ENCODE measurements at places on chromosomes 2 and 18.

- DNase-seq = no peak
Observed at GRCh38 chr2:235576337-235576910, 82.6 kb downstream of the AGAP1 start.

- peak; percentile 63 for DNase-seq
Observed at GRCh38 chr2:54558188-54559005, 102.3 kb downstream of the SPTBN1 start.

DNA sequence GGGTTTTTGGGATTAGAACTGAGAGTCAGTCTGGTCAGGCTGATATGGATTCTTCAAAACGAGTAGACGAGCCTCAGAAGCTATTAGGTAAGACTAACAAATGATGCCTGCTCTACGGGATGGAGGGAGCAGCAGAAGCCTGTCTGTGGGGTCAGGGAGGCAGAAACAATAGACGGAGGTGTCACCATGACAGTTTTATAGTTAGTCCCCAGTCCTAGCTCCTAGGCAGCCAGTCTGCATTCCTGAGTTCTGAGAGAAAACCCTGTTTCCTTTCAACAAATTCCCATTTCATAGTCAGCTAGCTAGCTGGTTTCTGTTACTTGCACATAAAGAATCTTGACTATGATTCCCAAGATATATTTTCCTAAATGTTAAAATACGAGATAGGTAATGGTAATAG, 542.1 kb downstream of the PID1 start:
- DNase-seq = no peak

DNA sequence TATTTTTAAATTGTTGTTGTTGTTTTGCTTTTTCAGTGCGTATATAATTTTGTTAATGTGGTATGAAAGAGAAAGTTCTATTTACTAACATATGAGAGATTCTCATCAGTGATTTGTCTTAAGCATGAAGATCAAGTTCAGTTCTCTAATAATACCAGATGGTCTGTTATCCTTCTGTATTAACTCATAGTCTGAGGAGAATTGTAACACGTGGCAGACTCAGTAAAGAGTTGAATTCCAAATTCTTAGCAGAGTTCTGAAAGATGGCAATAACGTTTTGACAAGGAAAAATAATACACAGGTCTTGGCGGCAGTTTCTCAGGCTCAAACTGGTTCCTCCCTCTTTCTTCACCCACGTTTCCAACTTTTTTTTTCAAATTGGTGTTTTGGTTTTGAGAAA, 17.2 kb upstream of the COL3A1 start:
- DNase-seq = no peak

- peak; percentile 22 for DNase-seq
Observed at GRCh38 chr2:220687231-220687843, 884.8 kb downstream of the EPHA4 start.

- DNase-seq = no peak
Observed at GRCh38 chr18:59623456-59624368, 73.5 kb downstream of the CCBE1 start.

- no peak for DNase-seq
Observed at GRCh38 chr2:105754011-105754410, 9.3 kb downstream of the NCK2 start.

- DNase-seq = no peak
Observed at GRCh38 chr2:237900891-237901831, 41.7 kb downstream of the RAMP1 start.

- DNase-seq = no peak
Observed at GRCh38 chr18:35348001-35348400, 3.8 kb upstream of the ZNF24 start.

GRCh38 chr2:171524018-171524401, 1.7 kb downstream of the CYBRD1 start:
- DNase-seq = no peak

DNA sequence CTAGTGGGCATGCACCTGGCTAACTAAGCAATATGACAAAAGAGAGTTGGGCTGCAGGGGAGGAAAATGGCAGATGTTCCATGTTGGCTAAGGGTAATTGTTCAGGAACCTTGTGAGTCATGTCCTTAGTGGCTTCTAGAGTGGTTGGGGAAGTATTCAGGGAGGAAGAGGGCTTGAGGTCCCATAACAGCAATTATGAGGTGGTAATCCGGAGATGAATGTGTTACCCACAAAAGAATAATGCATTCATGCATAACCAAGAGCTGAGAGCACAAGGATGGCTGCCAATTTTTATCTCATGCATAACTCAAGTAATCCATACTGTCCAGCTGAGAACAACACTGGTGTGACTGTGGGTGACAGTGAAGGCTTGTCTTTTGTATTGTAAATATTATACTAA, 42.9 kb downstream of the TMEFF2 start:
- DNase-seq = no peak

DNA sequence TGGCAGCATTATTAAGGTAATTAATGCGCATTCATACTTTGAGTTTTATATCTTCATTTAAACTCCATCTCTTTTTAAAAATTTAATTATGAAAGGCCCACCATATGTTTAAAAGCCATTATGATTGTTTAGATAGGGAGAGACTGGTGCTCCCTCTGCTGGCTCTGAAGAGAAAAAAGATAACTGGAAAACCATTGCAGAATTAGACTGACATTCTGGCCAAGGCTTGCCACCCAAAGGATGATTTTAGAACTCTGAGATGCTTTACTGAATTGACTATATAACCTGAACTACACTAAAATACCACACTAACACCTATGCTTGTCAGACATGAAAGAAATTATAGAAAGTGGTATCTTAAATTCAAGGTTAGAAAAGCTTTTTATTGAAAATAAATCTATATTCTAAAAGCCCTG, 127.6 kb upstream of the SPOPL start:
- DNase-seq = peak; percentile 12

- no peak for DNase-seq
Observed at GRCh38 chr2:236550290-236550689, 19.3 kb upstream of the ACKR3 start.

- no peak for DNase-seq
Observed at GRCh38 chr2:58006256-58006951, 40.2 kb upstream of the VRK2 start.

DNA sequence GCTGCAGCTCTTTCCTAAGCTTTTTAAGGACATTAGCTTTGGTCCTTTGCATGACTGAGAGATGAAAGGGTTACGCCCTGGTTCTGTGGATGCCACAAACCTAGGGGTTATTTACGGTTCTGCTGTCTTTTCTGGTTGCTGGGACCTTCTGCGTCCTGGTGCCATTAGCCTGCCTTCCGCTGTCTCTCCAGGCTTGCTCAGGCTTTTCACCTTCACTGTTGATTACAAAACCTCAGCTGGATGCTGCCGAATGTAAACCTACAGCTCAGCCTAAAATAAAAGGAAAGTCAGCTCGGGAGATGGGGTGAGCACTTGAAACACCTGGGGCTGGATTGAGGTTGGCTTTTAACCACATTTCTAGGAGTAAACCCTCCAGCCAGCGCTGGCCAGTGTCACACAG, 130.9 kb upstream of the ARHGAP28 start:
- no peak for DNase-seq

GRCh38 chr2:152585830-152586484, 131.3 kb downstream of the PRPF40A start:
- no peak for DNase-seq

DNA sequence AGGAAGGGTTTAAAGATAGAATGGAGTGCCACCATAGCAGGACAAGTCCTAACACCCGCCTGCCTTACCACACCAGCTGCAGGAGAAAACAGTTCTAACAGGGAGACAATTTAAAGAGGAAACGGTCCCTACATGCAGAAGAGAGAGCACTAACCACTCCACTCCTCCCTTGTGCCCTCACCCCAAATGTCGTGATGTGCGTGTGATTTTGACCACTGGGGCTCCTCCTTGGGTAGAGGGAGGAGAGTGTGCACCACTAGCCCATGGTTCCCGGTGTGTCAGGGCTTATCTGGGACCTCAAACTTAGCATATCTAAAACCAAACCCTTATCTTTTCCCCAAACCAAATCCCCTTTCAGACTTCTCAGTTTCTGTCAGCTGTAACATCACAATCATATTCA, 105.5 kb upstream of the CCDC68 start:
- no peak for DNase-seq

DNA sequence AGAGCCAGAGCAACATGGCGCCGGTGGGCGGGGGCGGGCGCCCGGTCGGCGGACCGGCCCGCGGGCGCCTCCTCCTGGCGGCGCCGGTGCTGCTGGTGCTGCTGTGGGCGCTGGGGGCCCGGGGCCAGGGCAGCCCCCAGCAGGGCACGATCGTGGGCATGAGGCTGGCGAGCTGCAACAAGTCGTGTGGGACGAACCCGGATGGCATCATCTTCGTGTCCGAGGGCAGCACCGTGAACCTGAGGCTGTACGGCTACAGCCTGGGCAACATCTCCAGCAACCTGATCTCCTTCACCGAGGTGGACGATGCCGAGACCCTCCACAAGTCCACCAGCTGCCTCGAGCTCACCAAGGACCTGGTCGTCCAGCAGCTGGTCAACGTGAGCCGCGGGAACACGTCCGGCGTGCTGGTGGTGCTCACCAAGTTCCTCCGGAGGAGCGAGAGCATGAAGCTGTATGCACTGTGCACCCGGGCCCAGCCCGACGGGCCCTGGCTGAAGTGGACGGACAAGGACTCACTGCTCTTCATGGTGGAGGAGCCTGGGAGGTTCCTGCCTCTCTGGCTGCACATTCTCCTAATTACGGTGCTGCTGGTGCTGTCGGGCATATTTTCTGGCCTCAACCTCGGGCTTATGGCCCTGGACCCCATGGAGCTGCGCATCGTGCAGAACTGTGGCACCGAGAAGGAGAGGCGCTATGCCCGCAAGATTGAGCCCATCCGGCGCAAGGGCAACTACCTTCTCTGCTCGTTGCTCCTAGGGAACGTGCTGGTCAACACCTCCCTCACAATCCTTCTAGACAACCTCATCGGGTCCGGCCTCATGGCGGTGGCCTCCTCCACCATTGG, 507 bp downstream of the CNNM4 start:
- DNase-seq = peak; percentile 60

DNA sequence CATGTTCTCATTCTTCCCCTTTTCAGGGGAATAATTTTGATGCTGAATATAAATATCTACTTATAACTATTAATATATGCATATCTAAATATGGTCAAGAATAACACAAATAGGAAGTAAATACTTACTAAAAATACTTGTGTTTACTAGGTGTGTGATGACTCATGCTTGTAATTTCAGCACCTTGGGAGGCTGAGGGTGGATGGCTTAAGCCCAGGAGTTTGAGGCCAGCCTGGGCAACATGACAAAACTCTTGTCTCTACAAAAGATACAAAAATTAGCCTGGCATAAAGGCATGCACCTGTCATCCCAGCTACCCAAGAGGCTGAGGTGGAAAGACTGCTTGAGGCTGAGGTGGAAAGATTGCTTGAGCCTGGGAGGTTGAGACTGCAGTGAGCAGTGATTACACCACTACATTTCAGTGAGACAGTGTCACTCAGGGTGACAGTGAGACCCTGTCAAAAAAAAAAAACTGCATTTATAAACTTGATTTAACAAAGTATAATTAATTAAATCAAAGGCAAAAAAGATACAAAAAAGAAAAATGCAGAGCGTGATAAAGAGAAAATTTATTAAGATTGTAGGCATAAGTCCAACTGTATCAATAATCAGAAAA, 703.1 kb upstream of the VRK2 start:
- DNase-seq = no peak

DNA sequence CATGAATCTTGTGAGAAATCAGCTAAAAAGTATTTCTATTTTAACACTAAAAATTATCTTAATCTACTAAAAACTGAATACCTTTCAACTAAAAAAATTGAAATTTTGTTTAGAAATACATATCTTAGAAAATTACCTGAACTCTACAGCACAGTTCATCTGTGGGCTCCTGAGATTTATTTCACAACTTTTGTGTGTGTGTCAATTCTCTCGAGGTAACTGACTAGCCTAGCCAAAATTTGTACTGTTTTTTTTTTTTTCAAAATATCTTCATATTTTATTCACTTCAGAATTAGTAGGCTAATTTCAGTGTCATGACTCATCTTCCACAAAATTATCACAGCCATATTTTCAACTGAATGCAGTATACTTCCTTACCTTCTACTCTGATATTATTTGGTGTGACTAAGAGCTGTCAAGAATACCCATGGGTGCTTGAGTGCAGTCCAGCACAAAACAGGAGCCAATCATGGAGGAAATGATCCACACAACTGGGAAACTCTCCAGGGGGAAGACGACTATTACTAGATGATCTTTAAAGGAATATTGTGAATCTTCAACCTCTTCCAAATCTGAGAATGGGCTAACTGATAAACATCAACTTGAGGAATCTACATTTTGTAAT, 174.6 kb downstream of the ZNF385B start:
- DNase-seq = no peak

GRCh38 chr2:194745557-194746146, 911.4 kb upstream of the SLC39A10 start:
- DNase-seq = no peak

DNA sequence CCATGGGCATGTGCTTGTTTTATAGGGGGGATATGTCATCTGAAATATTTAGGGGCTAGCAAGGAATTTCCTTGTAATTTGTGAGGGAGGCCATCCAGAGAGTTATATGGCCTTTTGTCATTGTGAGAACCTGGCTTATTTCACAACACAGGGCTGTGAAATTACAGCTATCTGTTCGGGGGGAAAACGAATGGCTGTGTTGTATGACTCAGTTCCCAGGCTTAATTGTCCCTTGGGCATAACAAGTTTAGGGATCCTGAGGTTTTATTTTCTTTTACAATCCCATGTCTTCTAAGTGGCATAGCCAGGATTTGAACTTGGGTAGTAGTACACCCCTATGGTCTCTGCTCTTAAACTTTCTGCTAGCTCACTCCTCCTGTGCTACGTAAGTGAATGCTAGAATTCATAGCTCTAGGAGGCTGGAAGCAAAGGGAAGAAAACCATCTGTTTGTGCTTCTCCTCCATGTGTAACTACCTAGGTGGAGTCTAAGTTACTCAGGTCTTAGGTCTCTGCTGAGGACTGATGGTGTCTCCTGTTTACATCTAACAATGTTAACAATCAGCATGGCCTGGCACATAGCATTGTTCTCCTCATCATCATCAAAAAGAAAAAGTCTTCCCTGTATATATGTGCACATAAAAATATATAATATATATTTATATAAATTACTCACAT, 53.8 kb downstream of the SKA1 start:
- DNase-seq = peak; percentile 6

DNA sequence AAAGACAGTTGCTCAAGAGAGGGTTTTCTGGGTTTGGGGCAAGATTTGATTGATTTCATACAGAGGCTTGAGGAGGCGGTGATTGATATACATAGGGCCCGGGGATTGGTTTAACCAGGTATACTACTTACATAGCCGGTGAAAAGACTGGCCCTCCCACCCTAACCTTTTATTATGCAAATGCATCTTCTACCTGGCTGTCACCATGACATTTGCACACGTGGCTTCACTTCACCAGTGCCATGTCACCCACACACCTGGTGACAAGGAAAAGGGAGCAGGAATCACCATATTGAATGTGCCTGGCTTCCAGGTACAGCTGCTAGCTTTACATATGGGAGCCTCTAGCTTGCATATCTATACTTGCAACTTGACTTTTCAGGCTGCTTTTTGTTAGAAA, 9.7 kb downstream of the ERMN start:
- no peak for DNase-seq

- DNase-seq = no peak
Observed at GRCh38 chr2:48531141-48531648, 1.2 kb downstream of the STON1 start.

All from HuH-7 (cell line).